ENCODE measurements at places on chromosomes 13 and 19.
A peak's percentile ranks its signal among the peaks of the same experiment; 100 is the strongest.

- DNase-seq: no peak
Measured at GRCh38 chr19:3672993-3673392, 27.3 kb downstream of the PIP5K1C start.

GRCh38 chr13:112712451-112713207, 22.8 kb downstream of the ATP11A start:
- DNase-seq: peak; percentile 6

GRCh38 chr19:1251330-1252220, 3.2 kb downstream of the MIDN start:
- DNase-seq: peak; percentile 68

- DNase-seq: no peak
Measured at GRCh38 chr13:112042496-112042895, 24.5 kb upstream of the SOX1 start.

DNA sequence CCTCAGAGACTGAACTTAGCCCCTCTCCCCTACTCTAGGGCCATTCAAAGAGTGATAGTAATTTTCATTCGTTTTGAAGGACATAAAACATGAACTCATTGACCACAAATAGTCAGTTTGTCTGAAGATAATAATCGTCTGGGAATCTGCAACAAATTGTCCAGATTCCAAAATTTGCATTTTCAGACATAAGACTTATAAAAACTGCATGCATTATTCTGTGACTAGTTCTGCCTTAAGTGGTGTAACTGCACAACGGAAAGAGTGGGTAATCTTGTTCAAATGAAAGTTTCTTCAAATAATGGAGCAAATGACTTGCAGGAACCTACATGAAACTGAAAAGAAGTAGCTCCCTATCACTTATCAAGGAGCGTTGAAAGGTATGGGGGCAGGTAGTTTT, 8.4 kb downstream of the CSNK1A1L start:
- DNase-seq: no peak

- DNase-seq: no peak
Measured at GRCh38 chr13:80054806-80055205, 286.1 kb downstream of the SPRY2 start.

DNA sequence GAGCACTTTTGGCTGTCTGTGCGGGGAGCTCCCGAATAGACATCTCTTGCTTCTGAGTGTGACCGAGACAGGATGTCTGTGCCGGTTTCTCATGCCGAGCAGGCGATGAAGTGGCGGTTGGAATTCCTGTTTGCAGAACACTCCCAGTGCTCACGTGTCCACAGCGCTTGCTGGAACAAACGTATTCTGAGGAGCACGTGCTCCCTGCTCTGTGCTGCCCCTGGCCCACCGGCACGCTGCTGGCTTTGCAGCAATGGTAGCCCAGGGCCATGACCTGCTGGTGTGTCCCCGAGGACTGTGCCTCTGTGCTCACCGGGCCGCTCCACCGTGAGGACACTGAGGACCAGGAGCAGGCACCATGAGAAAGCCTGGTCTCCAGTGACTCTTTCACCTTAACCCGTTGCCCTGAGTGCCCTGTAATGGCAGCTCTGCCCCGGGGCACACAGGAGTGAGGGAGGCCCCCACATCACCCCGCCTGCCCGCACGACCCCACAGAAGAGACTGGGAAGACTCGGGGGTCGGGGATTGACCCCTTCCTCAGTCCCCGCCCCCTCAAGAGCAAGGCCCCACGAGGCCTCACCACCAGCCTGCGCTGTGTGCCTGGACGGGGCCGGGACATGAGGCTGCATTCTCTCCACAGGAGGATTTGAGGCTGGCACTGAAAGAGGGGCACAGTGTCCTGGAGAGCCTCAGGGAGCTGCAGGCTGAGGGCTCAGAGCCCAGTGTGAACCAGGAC, 40.0 kb upstream of the F7 start:
- DNase-seq: no peak

DNA sequence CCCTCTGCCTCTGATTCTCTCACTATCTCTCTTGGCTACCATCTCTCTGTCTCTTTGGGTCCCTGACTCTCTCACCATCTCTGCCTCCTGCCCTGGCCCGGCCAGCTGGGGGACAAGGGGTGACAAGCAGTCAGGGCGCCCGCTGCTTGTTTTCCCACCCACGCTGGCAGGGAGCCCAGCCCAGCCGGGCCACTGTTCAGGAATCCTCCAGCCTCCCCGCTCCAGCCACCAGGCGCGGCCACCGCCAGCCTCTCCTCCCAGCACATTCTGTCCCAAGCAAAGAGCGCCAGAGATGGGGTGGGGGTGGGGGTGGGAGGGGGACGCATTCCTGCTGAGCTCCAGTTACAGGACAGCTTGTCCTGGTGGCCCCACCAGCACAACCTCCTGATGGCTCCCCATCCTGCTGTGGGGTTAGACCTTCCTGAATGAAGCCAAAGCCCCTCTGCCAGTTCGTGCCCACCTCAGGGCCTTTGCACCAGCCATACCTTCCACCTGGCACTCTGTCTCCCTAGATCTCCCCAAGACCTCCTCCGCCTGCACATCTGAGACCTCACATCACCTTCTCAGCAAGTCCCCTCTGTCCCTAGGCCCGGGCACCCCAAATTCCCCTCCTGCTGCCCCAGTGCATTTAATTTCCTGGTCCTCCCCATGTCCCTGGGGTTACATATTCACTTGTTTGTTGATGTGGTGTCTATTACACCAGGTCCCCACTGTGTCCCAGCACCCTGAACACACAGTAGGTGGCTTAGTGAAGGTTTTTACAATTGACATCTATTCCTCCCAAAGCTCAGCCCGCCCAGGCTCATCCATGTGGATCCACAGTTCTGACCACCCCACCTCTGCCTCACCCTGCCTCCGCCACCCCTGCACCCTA, 12.5 kb downstream of the ARRDC2 start:
- no peak for DNase-seq

GRCh38 chr13:77423296-77423695, 96.4 kb upstream of the MYCBP2 start:
- no peak for DNase-seq

DNA sequence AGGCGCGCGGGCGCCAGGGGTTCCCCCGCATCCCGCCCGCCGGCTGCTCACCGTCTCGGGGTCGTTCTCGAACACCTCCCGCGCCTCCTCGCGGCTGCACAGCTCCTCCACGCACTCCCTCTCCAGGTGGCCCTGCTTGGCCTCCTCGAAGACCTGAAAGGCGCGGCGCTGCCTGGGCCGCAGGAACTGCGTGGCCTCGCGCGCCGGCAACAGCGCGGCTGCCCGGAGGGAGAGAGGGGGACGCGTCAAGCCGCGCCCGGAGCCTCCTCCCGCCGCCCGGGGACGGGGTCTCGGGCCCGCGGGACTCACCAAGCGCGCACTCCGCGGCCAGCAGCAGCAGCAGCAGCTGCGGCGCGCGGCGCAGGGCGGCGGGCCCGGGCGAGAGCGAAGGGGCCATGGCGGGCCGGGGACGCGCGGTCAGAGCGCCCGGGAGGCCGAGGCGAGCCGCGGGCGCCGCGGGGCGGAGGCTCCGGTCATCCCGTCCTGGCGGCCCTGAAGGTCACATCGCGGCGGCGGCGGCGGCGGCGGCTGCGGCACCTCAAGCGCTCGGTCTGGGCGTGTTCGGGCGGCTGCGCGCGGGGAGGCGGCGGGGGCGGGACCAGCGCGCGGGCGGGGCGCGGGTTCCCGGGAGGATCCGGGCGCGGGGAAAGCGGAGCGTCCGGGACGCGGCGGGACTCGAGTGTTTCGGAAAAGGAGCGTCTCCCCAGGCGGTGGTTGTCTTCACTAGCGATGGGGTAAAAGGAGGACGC, at the start of gene GAS6:
Gene GAS6, minus strand, starts transcription at position 553 of the 749 bp plus-strand sequence. Its CDS starts 156 bp downstream, at position 397.
- DNase-seq: peak; percentile 82

DNA sequence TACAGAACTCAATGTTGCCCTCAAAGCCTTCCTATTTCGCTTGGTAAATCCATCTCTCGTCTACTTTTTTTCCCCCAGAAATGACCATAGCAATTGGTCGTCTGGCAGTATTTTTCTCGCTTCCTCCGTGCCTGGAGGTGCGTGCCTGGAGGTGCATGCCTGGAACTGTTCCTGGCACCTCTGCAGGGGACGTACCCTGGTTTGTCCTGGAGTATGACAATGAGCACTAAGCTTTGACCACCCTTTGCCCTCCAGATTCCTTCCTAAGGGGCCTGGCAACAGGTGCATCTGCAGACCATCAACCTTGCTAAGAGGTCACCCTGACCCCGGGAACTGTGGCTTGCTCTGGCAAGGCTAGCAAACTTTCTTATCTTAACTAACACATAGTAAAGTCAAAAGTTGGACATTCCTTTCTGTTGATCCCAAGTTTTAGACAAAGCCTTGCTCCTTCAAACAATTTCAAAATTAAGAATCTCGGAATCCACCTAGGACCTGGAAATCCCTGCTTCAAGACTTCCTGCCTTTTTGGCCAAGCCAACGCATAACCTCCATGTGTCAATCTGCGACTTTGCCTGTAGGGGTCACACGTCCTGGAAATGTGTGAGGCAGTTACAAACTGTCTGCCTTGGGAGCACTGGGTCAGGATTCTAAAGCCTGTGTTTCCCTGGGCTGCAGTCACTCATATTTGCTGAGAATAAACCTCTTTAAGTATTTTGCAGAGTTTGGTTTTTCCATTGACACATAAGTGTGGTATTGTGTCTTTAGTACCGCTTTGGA, 28.8 kb upstream of the TUBGCP3 start:
- peak; percentile 70 for DNase-seq

- no peak for DNase-seq
Measured at GRCh38 chr19:40625406-40626120, 24.4 kb downstream of the LTBP4 start.

DNA sequence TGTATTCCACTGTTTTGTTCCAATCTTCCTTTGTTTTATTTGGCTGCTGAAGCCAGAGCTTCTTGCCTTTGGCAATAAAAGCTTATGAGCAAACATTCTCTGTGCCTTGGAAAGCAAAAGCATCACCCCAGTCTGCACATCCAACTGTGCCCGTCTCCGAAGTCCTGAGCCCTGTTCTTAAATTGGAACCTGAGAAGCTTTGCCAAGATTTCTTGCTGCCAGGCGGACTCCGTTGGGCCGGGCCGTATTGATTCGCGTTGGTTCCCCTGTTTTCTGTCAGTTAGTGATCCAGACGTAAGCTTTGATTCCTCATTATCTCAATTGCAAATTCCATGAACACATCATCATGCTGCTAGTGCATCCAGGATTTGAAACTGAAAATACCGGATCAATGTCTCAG, 793.0 kb downstream of the OLFM4 start:
- no peak for DNase-seq

- DNase-seq: no peak
Measured at GRCh38 chr19:1467490-1468273, 11.3 kb downstream of the C19orf25 start.

DNA sequence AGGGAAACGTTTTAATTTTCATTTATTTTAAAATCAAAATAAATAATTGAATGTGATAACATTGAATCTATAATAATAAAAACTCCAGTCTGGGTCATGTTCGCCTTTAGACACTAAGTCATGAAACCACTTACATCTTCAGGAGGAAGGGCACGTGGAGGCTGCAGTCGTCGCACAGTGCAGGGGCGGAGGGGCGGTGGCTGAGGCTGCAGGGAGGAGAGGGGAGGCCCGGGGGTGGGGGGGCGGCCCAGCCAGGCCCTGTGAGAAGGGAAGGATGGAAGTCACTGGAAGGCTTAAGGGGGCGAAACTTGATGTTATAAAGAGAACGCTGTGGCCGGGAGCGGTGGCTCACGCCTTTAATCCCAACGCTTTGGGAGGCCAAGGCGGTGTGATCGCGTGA, 14.9 kb upstream of the LATS2 start:
- DNase-seq: no peak

DNA sequence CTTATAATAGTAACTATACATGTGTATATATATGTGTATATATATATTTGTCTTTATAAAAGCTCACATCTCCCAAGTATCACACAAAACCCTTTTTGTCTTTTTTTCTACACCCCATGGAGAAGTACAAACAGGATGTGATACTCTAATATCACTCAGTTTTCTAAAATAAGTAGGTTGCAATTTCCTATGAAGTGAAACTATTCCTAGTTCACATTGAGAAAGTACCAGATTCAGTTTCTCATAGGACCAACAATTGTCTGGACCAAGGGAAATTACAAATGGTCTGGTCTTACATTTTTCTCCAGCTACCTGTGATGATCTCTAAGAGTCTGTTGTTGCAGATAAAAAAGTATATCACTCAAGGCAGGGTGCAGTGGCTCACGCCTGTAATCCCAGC, 17.9 kb upstream of the LILRB1 start:
- no peak for DNase-seq

GRCh38 chr13:78758549-78758948, 99.6 kb upstream of the OBI1 start:
- DNase-seq: no peak

- DNase-seq: no peak
Measured at GRCh38 chr13:64688893-64689677, 2541.1 kb downstream of the PCDH9 start.

DNA sequence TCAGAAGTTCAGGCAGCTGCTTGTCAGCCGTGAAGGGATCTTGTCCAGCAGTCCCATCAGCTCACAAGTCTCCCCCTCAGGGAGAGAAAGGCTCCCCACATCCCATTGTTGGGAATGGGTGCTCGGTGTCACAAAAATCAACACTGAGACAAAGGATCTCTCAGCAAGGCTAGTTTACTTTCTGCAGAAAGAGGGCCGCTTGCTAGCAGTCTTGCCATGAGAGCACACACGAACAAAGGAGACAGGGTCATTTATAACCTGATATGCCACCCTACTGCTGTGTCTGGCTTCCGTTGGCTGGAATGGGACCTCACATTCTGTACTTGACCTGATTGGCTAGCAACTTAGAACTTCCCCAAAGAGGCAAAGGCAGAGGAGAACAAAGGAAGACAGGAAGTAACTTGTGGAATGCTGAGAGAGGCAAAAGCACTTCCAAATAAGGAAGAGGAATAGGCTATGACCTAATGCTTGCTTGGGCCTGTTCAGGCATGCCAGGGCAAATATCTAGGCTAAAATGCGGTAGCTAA, 8.7 kb upstream of the IGFL3 start:
- peak; percentile 30 for DNase-seq

DNA sequence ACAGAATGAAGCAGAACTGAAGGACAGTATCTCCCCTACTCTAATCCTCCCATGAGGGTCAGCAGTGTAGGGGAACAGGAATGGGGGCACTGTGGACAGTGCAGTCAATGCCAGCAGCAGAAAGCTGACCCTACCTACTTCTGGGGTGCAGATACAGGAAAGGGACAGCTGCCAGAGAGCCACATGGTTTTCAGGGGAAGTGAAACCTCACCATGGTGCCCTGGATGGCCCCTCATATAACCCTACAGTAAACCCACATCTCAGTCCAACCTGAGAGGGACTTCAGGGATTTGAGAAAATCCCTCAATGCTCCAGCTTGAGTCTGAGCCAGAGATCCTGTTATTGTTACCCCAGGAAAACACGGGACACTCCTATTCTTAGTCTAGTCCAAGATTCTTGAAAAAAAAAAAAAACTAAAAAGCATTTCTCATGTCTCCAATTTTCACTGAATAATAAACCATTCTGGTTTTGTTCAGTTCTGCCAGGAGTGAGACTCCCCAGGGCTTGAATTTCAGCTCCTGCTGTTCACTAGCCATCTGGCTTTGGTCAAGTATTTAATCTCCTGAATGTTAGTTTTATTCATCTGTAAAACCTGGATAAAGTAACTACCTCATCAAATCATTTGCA, 511.6 kb upstream of the ARGLU1 start:
- no peak for DNase-seq

GRCh38 chr13:45696610-45697226, 5.4 kb upstream of the CBY2 start:
- no peak for DNase-seq

Data from WERI-Rb-1 (cell line).